ENCODE measurements at places on chromosomes 3 and 15.
A peak's percentile ranks its signal among the peaks of the same experiment; 100 is the strongest.

- DNase-seq, result no peak
Observed at GRCh38 chr3:154098376-154098775, 22.8 kb upstream of the ARHGEF26 start.

GRCh38 chr15:37485056-37485455 lies 384.7 kb upstream of the MEIS2 start:
- DNase-seq, result no peak

- DNase-seq, result no peak
Observed at GRCh38 chr15:80468796-80469195, 64.6 kb downstream of the ARNT2 start.

DNA sequence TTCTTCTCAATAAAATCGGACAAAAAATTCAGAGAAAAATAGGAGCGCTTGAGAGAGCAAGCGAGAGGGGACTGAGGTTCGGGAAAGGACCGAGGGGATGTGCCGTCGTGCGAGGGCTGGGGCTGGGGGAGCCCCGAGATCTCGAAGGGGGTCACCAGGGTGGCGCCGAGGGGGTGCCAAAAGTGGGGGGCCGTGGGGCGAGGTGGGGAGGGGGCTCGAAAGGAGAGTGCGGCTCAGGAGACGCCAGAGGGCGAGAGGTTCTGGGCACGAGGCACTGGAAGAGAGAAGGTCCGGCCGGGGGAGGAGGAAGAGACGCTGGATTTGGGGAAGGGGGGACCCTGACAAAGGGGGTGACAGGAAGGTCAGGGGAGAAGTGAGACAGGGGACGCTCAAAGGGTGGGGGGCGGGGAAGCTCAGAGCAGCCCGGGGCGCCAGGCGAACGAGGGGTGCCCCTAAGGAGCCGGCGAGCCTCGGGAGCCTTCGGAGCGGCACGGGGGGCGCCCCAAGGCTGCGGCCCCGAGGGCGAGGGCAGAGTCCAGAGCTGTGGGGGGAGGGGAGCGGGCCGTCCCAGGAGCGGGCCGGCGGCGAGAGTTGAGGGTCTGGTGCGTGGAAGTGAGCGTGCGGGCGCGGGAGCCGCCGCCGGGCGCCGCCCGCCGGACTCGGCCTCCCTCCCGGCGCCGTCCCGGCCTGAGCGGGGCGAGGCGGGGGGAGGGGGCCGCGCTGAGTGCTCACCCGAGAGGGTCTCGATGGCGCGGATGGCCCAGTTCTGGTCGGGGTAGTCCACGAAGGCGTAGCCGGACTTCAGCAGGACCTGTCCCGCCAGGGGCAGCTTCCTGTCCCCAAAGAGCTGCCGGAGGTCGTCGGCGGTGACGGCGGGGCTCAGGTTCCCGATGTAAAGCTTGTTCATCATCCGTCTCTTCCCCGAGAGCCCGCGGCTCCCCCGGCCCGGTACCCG lies 514 bp downstream of the IGF2BP2 start:
- DNase-seq, result peak; percentile 22

- DNase-seq, result no peak
Observed at GRCh38 chr15:73681856-73682599, 2.2 kb upstream of the CD276 start.

DNA sequence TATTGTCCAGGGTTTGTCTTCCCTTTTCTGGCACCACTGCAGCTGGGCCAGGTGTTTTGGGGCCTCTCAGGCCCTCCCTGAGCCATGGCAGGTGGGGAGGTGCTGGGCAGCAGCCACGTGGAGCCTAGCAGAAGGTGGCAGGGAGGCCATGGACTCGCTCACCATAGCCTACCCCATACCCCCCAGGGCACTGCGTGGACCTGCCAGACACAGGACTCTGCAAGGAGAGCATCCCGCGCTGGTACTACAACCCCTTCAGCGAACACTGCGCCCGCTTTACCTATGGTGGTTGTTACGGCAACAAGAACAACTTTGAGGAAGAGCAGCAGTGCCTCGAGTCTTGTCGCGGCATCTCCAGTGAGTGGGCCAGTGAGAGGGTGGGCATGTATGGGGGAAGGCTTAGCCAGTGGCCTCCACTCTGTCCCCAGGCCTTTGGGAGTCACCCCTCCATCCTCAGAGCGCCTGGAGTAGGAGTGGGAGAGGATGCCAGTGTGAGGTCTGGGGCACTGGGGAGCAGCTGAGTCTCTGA lies 11.9 kb downstream of the SPINT1 start:
- no peak for DNase-seq

- DNase-seq, result no peak
Observed at GRCh38 chr3:187025656-187026316, 95.5 kb downstream of the ST6GAL1 start.

DNA sequence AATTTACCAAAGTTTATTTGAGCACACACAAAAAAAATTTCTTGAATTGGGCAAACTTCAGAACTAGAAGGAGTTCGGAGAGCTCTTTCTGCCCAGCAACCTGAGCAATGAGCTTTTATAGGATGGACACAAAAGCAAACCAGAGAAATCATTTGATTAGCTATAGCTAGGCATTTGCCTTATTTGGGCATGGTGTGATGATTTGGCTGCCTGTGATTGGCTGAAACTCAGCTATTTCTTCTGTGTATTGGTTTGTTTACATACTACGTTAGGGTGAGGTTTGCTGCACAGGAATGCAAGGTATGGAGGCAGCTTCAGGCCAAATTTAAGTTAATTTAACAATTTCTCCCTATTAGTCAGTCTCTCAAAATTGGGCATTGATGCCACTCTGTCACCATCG lies 65.1 kb downstream of the NEK11 start:
- DNase-seq, result no peak

DNA sequence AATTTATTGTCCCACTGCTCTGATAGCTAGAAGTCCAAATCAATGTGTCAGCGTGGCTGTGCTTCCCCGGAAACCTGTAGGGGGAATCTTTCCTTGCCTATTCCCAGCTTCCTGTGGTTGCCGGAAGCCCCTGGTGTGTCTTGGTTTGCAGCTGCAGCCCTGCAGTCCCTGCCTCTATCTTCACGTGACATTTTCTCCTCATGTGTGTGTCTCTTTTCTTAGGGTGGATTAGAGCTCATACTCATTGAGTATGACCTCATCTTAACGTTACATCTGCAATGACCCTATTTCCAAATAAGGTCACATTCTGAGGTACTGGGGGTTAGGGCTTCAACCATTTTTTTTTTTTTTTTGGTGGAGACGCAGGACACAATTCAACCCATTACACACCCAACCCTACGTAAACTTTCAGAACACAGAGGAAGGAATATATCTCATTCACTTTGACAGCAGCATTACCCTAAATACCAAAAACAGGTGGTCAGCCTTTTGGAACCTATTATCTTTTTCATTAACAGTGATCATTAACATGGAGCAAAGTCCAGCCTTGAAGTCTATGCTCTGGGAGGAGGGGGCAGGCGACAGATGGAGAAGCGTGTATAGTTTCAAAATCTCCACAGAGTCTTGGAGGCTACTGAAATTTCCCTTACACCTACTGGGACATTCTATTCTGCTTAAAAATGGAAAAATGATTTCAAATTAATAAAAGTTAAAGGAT lies 88.6 kb downstream of the RYK start:
- no peak for DNase-seq

DNA sequence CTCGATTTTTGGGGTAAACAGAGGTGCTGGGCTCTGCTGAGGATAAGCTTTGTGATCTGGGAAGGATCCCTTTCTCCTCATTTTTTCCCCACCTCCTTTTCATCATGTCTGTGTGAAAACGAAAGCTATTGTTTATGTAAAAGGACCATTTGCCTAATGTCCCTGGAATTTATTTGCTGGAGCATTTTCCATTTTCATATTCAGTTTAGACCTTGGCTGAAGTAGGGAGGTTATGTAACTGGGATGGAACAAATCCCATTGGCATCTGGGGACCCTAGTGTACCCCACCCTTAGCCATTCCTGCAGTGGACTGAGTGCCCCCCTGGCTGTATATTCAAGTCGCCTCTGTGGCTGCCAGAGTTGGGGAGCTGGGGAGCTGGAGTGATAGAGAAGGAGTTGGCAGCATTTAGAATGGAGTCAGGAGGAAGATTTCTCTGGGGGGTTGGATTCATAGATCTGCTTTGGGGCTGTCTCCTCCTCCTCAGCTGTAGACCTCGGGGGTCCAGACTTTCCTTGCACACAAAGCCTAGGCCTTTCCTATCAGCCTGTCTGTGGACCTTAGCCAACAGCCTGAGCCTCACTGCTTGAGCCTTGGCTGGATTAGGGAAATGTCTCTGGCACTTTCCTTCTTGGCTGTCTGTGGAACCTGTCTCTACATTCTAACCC lies 270.4 kb upstream of the CTDSPL start:
- DNase-seq, result peak; percentile 16

DNA sequence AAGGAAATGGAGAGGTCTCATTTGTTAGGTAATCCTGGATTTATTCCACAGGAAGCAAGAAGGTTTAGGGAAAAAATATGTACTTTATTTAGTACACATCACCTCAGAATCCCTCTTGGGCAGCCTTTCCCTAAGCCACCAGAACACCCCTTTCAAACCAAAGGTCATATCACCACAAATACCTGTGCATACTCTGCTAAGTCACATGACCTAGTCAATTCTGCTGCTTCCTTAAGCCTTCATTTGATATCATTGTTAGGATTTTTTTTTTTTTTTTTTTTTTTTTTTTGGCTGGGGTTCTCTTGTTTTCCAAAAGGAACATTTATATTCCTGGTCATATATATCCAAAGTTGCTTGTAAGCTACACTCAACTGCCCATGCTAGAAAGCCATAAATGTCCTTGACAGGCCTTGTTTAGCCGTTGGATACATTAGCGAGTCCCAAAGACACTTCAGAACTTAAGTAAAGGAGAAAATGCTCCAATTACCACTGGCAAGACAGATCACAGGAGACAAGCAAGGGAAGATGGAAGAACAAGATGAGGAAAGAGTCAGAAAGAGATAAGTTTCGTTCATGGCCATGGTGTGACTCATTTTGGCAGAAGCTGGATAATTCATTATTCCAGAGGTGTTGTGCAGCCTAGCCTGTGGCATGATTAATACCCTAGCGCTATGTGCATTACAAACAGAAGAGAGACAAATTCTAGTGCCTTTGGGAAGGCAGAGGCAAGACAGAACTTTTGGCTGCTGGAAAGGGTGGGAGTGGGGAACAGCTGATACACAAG lies 155.6 kb upstream of the SLC2A2 start:
- no peak for DNase-seq

- peak; percentile 85 for DNase-seq
Observed at GRCh38 chr15:58380280-58380945, 51.4 kb upstream of the LIPC start.

- DNase-seq, result no peak
Observed at GRCh38 chr3:159250961-159251360, 449.1 kb downstream of the MFSD1 start.

DNA sequence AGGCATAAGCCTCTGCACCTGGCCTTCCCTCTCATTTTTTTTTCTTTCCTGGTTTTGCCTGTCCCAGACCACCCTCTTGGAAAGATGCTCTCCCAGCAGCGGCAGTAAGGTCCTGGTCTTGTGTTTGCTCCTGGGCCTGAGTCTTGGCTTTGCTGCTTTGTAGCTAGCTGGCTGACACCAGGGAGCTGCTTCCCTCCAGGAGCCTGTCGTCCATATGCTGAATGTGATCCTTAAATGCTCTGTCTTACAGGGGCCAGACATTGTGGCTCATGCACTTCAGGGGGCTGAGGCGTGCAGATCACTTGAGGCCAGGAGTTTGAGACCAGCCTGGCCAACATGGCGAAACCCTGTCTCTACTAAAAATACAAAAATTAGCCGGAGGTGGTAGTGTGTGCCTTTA lies 17.2 kb downstream of the FLNB start:
- no peak for DNase-seq

DNA sequence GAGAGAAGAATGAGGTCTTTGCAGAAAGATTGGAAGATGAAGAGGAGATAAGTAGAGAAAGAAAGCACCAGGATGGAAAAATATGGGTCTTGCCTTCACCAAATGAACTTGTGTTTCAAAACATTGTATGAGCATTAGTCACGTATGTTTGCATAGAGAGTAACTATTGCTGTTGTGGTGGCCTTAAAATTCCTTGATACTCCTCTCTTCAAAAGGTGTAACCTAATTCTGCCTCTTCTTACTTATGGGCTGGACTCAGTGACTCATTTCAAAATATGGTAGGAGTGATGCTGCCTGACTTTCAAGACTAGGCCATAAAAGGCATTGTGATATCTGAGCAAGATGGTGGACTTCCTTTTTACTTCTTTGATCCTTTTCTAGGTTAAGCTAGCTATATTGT lies 228.7 kb upstream of the ZNF385D start:
- DNase-seq, result no peak

DNA sequence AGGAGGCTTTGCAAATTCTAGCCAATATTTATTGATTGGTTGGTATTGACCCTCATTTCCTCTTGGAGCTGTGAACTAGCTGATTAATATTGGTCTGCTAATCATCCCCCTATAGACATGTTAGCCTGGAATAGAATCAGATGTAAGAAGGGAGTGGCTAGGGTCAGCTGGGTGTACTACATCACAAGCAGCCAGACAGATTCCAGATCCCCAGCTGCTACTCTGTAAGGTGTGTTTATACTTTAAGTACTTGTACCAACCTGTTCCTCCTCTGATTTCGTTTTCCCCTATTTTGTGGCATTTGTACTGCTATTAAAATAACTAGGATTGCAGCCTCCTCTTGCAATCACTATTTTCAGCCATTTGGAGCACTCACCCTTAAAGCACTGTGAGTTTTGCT lies 49.9 kb downstream of the PARP15 start:
- no peak for DNase-seq

GRCh38 chr15:57730876-57731275 lies 24.4 kb downstream of the POLR2M start:
- DNase-seq, result no peak

DNA sequence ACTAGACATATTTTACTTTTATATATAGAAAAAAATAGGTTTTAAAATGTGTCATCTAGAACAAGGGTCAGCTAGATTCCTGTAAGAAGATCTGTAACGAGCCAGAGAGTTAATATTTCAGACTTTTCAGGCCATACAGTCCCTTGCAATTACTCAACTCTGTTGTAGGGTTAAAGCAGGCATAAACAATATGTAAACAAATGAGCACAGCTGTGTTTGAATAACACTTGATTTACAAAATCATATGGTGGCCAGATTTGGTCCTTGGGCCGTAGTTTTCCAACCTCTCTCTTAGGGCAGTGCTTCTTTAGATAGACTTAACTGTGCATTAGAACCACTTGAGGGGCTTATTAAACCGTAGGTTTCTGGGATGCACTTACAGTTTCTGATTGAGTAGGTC lies 19.6 kb downstream of the LRRC57 start:
- no peak for DNase-seq

GRCh38 chr15:66611257-66612053 lies 45.7 kb upstream of the LCTL start:
- peak; percentile 27 for DNase-seq

- peak; percentile 7 for DNase-seq
Observed at GRCh38 chr15:33022629-33023028, 171.9 kb downstream of the FMN1 start.

DNA sequence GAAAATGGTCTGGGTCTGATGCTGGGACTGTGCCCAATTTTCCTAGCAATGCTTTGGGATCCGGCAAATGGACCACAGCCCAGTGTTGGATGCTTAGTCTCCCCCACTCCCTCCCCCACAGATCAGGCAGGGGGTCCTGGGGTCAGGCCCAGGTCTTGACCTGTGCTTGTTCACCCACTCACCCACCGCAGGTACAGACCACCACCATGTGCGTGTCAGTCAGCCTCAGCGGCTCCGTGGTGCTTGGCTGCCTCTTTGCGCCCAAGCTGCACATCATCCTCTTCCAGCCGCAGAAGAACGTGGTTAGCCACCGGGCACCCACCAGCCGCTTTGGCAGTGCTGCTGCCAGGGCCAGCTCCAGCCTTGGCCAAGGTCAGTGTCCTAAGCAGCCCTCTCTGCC lies 10.6 kb downstream of the GRM2 start:
- DNase-seq, result no peak
